Fibroblast of skin of abdomen (primary cell): ENCODE measurements at places on chromosomes 11 and 22.
A peak's percentile ranks its signal among the peaks of the same experiment; 100 is the strongest.

DNA sequence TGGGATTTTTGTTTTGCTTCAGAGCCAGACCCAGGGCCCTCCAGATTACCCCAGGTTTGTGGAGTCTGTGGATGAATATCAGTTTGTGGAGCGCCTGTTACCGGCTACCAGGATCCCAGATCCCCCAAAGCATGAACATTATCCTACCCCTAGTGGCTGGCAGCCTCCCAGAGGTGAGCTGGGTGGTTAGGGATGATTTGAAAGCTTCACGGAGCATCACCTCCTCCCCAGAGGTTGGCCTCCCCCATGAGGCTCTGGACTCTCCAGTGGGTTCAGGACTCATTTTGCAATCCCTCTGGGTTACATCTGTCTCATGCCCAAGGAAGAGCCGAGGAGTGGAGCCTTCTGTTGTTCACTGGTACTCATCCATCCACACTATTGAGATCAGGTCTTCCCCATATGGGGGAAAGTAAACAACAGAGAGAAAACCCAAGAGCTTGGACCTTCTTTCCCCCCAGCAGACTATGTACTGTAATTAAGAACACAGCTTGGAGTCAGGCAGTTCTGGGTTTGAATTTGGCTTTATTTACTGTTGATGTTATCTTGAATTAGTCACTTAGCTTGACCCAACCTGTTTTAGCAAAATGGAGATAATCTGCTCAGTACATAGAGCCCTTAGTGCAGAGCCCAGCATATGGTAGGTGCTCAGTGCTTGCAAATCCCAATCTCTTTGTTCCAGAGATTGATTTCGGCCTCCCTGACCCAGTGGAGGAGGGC lies 2.5 kb downstream of the MRPL49 start:
- no peak for DNase-seq

DNA sequence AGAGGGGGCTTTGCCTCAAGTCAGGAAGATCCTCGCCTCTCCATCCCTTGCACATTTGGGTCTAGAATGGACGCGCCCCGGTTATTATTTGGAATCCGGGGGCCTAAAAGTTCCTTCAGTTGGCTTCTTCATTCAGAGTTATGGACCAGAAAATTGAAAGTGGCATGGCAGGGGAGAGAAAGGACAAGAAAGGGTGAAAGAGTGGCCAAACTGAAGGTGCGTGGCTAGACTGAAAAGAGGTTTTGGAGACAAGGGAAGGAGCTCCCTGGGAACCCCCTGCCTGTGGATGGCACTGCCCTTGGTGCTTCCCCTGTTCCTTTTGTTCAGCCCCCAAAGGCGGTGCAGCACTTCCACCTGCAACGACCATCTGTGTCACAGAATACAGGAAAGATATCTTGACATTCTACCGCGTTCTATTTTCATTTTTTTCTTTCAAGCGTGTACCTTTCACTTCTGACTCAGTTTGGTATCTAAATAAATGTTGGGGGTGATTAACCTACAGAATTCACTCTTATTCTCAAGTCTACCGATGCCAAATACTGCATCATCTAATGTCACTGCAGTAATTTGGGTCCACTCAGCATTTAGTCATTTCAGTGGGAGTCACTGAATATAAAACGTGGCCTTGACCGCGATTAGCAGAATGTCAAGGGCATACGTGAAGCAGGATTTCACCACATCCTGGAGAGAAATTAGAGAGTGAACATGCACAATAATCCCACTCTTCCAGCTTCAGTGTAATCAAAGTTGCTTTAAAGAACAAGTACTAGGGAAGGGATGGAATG lies 88.1 kb upstream of the ARHGAP32 start:
- DNase-seq: peak; percentile 20

DNA sequence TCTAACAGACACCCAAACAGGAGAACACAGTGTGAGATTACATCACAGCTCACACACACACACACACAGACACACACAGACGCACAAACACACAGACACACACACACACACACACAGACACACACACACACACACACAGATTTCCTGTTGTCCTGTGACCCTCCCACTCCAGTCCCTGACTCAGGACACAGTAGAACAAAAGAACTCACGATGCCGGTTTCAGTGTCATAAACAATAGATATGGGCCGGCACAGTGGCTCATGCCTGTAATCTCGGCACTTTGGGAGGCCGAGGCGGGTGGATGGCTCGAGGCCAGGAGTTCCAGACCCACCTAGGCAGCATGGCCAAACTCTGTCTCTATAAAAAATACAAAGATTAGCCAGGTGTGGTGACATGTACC lies 13.8 kb upstream of the KAT5 start:
- no peak for DNase-seq

DNA sequence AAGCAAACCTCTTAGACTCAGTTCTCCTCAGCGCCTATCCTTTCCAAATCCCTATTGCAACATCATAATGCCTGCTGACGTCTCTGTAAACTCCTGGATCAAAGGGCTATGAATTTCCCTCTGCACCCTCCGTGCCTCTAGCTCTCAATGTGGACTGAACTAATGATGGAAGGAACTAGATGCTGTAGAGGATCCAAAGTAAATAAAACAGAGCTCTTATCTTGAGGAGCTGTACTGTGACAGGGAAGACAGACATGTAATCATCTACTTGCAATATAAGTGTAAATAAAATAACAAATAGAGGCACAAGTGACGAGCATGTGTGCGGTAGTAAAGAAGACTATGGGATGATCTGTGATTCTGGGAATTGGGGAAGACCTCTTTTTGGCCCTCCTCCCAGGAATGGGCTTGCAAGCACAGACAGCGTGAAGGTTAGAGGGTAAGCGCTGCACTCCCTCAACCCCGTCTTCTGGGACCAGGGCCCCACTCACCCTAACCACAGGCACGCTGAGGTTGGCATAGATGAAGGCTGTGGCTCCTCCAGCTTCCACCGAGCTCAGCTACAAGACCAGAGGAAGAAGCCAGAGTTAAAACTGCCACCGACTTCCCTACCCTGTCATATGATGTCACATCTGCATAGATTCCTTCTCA lies 42.2 kb downstream of the P4HA3 start:
- peak; percentile 76 for DNase-seq

DNA sequence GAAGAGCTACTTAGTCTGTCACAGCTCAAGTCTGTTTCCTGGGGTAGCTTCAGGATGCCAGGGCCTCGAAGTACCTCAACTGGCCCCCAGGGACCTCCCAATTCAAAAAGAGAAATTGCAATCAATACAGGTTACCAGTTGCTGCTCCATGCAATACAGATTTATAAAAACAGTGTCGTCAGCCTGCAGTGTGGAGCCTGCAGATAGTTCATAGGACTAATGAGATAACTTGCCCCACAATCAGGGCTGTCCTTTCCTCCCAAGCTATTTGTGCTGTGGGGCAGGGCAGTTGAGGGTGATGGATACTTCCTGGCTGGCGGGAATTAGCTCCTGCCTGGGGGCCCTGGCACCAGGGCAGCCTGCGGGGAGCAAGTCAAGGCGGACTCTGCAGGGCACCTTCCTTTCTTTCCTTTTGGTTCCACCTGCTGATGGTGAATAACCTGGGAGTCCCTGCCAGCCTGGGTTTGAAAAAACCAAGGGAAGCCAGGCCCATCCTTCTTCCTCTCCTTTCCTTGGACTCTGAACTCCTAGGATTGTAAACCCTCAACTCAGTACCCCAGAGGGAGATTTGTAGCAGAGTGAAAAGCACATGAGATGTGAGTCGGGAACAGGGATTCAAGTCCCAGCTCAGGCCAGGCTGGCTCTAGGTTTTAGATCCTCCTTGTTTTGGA lies 216.6 kb downstream of the CEP164 start:
- DNase-seq: no peak

DNA sequence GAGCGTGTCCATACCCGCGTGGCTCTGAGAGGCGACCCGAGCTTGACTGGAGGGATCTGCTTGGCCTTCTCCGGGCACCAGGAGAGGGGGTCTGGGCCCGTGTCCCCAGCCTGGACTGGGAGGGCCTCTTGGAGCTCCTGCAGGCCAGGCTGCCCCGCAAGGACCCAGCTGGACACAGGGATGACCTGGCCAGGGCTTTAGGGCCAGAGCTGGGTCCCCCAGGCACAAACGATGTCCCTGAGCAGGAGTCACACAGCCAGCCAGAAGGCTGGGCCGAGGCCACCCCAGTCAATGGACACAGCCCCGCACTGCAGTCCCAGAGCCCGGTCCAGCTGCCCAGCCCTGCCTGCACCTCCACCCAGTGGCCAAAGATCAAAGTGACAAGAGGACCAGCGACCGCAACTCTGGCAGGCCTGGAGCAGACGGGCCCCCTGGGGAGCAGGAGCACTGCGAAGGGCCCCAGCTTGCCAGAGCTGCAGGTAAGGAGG lies 38.2 kb downstream of the TRIOBP start:
- DNase-seq: no peak

DNA sequence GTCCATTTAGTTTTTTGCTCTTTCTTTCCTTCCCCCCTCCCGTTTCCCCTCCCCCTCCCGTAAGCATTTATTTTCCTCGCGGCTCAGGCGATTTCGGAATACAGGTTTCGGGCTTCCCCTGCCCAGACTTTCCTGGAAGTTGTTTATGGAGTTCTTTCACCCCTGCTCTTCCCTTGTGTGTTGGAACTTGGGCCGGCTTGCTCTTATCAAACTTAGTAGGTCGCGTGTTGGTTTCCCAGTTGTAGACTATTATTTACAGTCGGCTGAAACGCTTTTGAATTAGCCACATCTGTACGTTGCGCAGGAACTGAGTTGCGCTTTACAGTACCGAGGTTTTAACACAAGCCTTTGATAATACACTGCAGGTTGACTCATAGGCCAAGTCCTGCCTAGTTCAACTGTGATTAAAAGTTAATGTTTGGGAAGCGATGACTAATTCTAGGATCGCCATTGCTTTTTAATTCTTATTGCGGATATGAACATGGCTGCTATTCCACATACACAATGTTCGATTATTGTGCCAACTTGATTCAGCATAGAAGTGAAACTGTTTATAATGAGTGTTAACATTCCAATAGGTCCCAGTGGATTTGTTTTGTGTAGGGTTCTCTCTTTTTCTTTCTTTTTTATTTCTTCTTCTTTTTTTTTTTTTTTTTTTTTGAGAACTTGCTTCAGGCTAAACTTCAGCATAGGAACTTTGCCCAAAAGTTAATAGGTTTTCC lies 1.7 kb downstream of the YAP1 start:
- peak; percentile 91 for DNase-seq

- DNase-seq: peak; percentile 38
Observed at GRCh38 chr11:13126430-13126829, 117.3 kb downstream of the RASSF10 start.

- peak; percentile 21 for DNase-seq
Observed at GRCh38 chr11:45665206-45665932, at the start of gene CHST1. Gene CHST1, minus strand, starts transcription at chr11:45665622. Its CDS starts 14,699 bp downstream, at chr11:45650923.

- DNase-seq: no peak
Observed at GRCh38 chr11:85724748-85725465, 38.9 kb upstream of the CCDC89 start.

GRCh38 chr11:46345881-46346484 lies 1.3 kb upstream of the DGKZ start:
- DNase-seq: no peak

DNA sequence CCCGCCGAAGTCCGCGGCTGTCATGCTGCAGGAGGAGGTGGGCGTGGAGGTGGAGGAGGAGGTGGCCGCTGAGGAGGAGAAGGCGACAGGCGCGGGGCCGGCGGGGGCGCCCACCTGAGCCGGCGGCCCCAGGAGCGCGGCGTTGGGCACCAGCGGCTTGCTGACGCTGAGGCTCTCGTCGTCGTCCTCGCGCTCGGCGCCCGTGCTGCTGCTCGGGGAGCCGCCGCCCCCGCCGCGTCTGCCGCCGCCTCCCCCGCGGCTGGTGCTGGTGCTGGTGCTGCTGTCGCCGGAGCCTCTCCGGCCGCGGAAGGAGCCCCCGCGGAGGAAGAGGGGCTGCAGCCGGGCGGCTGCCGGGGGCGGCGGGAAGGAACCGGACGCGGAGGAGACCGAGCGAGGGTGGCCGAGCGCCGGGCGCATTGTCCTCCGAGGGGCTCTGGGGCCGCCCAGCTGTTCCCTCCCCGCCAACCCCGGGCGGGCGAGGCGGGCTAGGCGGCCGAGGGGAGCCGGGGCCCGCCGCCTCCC lies 388 bp downstream of the TMEM121B start:
- no peak for DNase-seq

DNA sequence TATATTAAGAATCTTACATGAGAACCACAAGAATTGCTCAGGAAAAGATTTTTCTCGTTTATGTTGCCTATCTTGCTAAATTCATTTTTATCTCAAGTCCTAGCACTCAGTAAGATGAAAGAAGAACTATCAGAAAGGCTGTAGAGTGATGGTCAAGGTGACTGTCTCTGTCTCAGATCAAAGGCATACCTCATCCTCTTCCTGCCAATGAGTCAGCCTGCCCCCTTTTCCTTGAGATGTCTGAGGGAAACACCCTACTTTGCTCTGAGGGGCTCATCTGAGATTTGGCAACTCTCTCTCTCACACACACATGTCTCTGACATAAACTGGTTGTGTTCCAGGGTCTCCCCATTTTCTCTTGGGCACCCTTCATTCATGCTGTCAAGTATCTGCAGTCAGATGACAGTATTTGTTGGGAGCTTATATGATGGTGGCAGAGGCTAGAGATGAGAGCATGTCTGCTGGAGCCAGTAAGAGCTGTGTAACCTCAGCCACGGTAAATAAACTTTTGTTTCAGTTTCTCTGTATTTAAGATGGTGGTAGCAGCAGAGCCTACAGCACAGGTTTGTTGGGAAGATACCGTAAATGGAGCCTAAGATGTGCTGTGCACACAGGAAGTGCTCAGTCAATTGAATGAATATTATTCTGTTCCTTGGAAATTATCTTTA lies 1.6 kb downstream of the MMP27 start:
- no peak for DNase-seq

DNA sequence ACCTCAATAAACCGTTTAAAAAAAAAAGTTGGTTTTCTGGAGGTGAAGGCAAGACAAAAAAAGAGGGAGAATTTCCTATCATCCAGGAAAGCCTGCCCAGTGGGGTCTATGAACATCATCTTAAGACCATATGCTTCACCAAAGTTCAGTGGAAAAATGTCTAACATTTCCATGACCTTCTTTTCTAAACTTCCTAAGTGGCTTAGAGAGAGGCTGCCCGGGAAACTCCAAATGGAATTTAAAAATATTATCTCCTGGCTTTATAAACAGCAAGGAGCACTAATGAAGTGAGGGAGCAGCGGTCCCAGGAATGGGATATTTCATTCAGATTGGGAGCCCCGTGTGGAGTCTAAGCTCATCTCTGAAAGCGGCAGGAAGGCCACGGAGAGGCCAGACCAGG lies 46.9 kb downstream of the ETS1 start:
- no peak for DNase-seq

DNA sequence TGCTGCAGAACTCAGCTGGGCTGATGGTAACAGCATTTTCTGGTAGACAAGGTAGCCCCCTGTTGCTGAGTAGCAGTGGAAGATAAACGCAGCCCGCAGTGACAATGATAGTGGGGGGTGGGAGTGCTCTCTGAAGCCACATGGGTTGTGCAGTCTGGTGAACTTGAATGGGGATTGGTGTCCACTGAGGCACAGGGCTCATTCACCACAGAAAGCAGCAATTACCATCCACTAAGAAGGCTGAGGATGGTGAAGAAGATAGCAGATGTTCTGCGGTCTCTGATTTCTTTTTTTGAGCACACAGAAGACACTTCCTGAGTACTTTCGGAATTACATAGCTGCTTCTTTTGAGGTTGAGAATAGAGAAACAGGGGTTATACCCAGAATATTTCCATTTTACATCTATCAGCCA lies 150.3 kb downstream of the LRRC4C start:
- DNase-seq: no peak
